ENCODE measurements at places on chromosomes 5 and 9. TPM values are rescaled to one million over a fixed set of nuclear protein-coding genes. Genes with fewer than 3 reads are reported as not detected.

NMUR2 gene
- not detected for polyA plus RNA-seq

- peaks cover 15% of the 10 kb centered on the region for H3K4me1 ChIP-seq
- H3K36me3 ChIP-seq: no peaks in the 10 kb centered on the region
- DNase-seq: peak; percentile 52
- H3K4me3 ChIP-seq: peak within 1 kb of the TSS; percentile 66
- peaks cover 7% of the 10 kb centered on the region for H3K27me3 ChIP-seq
These were observed at the start of gene FGF18 for GRCh38 chr5:171418982-171419687. FGF18 (plus strand) TSS chr5:171419647; CDS start chr5:171420200, 553 bp downstream.

DNA sequence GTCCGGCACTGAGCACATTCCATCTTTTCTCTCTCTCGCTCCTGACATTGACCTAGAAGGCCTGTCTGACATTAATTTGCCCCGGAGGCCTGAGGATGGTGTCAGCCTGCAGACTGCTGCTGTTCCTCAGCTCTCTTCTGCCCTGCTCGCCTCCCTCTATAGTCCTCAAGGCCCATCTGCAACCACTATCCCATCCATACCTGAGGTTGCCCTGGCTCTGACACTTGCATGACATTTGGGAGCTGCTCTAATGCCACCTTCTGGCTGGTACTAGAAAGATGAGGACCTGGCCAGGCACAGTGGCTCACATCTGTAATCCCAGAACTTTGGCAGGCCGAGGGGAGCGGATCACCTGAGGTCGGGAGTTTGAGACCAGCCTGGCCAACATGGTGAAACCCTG lies 38.6 kb upstream of the GGTA1 start:
- no peaks in the 10 kb centered on the region for H3K36me3 ChIP-seq
- no peak for DNase-seq
- no peak overlapping the region for H3K4me3 ChIP-seq
- H3K27ac ChIP-seq: no peak overlapping the region
- H3K27me3 ChIP-seq: no peaks in the 10 kb centered on the region

DNA sequence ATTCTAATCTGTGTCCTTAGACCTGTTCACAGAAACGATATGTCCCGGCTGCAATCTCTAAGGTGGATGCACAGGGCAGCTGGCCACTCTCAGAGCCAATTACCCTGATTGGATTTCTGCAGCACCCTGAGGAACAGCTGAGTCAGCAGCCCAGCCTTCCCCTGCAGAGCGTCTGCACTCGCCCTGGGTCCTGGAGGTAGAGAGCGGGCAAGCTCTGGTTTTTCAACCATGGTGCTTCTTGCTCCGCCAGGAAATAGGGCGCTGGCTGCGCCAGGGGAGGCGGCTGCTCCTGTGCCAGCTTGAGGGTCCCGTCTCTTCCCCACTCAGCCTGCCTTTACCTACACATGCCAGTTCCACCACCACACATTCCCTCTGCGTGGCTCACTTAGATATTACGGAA lies 19.2 kb downstream of the NDUFS6 start:
- H3K36me3 ChIP-seq: peaks cover 90% of the 10 kb centered on the region
- no peak overlapping the region for H3K27ac ChIP-seq
- no peak for DNase-seq
- H3K4me1 ChIP-seq: no peaks in the 10 kb centered on the region
- H3K4me3 ChIP-seq: no peak overlapping the region
- no peaks in the 10 kb centered on the region for H3K27me3 ChIP-seq

GRCh38 chr9:85715587-85715986 lies 26.2 kb downstream of the AGTPBP1 start:
- no peaks in the 10 kb centered on the region for H3K36me3 ChIP-seq
- H3K4me1 ChIP-seq: peaks cover 47% of the 10 kb centered on the region
- no peak overlapping the region for H3K27ac ChIP-seq
- H3K4me3 ChIP-seq: no peak overlapping the region
- no peak for DNase-seq

DNA sequence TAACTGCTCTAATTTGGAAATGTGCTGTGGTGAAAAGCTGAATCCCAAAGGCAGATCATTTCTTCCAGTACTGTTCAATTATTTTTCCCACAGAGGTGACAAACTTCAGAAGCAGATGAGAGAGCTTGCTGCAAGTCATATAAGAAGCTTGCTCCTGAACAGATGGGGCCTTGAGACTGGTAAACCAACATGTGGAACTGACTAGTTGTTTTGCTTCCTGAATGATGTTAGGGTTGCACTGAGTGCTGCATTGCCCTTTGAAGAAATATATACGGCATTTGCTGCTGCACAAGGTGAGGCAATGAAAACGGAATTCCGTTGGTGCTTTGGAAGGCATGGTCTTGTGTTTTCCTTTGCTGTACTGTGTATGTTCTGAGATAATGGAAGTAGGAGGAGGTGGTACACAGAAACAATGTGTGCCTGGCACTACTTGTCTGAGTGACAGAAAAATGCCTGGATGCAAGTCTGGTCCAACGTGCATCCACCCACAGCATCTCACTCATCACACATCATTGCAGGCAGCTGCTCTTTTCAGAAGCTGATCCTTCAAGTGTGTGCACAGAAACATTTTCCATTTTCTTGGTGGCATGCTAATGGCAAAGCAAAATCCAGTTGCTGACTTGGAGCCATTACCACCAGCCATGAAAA lies 76.9 kb downstream of the ANKH start:
- no peaks in the 10 kb centered on the region for H3K27me3 ChIP-seq
- peaks cover 3% of the 10 kb centered on the region for H3K4me1 ChIP-seq
- H3K27ac ChIP-seq: no peak overlapping the region
- H3K4me3 ChIP-seq: no peak overlapping the region

All from heart right ventricle (tissue), 16 donors.